Choroid plexus epithelial cell (primary cell): ENCODE measurements at places on chromosomes 11 and 22.

- peak; percentile 71 for DNase-seq
These were observed at the start of gene HSPA8 for GRCh38 chr11:123061403-123062157. Gene HSPA8, minus strand, starts transcription at chr11:123062136. Its CDS starts 812 bp downstream, at chr11:123061324.

DNA sequence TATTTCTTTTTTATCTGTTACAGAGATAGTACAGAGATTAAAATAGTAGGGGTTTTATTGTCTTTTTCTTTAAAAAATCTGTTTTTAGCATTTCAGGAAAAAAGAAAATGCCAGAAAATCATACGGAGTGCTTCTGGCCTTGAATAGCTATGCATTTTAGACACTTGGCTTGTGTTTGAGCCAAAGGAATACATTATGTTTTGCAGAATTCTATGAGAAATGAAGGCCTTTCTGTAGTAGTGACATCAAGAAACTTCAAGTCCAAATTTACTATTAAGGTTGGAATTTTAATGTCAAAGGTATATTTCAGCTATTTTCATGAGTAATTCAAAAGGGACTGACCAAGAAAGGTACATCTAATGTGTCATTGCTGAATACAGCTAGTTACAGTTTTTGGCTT, 56.3 kb upstream of the DDI1 start:
- DNase-seq: no peak

- DNase-seq: no peak
These were observed 80.4 kb downstream of the SERGEF start for GRCh38 chr11:17932472-17932871.

DNA sequence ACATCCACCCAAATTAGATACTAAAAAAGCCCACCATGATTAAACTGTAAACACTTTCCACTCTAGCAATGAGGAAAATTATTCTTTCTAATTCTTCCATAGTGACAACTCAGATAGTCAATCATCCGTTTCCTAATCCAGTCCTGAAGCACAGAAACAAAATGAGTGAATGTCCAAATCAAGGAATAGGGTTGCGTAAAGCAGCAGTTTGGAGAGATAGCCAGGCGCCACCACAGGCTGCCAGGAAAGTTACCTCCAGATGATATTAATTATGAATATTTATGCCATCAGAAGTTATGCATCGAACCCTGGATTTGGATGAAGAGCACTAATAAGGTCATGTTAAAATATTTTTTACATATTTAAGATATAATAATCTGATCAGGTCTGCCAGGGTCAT, 63.2 kb downstream of the ETS1 start:
- DNase-seq: no peak

GRCh38 chr22:35743326-35743860, 25.7 kb downstream of the APOL5 start:
- DNase-seq: peak; percentile 41

DNA sequence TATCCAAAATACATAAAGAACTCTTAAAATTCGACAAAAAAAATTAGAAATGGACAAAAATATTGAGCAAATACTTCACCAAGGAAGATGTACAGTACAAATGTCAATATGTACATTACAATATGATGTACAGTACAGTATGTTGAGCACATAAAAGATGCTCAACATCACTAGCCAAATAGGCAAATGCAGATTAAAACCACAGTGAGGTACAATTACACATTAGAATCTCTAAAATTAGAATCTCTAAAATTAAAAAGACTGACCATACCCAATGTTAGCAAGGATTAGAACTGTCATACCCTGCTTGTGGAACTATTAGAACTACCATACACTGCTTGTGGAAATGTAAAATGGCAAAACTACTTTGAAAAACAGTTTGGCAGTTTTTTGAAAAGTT, 78.7 kb upstream of the TSPAN18 start:
- DNase-seq: no peak

GRCh38 chr11:73176874-73177155, 34.7 kb upstream of the FCHSD2 start:
- DNase-seq: no peak

- DNase-seq: no peak
These were observed 147.0 kb downstream of the CRYBB2 start for GRCh38 chr22:25366408-25366807.

DNA sequence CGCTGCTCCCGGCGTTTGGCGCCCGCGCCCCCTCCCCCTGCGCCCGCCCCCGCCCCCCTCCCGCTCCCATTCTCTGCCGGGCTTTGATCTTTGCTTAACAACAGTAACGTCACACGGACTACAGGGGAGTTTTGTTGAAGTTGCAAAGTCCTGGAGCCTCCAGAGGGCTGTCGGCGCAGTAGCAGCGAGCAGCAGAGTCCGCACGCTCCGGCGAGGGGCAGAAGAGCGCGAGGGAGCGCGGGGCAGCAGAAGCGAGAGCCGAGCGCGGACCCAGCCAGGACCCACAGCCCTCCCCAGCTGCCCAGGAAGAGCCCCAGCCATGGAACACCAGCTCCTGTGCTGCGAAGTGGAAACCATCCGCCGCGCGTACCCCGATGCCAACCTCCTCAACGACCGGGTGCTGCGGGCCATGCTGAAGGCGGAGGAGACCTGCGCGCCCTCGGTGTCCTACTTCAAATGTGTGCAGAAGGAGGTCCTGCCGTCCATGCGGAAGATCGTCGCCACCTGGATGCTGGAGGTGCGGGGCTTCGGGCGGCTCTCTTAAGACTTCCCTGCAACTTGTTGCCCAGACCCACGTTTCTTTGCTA, at the start of gene CCND1:
Gene CCND1 (plus strand): TSS at position 162 of the 587 bp plus-strand sequence. CDS start 158 bp downstream, at position 320.
- peak; percentile 96 for DNase-seq

DNA sequence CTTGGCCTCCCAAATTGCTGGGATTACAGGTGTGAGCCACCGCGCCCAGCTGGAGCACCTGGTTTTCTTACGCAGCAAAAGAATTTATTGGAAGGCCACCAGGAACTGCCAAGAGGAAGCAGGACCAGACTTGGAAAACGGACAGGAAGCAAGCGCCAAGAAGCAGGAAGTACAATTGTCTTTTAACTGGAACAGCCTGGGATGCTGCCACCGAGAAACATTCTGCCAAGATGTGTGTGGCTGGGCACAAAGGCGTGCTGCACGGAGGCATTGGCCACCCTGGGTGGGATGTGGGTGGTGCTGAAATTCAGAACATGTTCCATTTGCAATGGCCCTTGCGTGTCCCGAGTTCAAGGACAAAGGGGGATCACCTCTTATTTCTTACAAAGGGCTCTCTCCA, 15.4 kb downstream of the SLC3A2 start:
- DNase-seq: no peak

DNA sequence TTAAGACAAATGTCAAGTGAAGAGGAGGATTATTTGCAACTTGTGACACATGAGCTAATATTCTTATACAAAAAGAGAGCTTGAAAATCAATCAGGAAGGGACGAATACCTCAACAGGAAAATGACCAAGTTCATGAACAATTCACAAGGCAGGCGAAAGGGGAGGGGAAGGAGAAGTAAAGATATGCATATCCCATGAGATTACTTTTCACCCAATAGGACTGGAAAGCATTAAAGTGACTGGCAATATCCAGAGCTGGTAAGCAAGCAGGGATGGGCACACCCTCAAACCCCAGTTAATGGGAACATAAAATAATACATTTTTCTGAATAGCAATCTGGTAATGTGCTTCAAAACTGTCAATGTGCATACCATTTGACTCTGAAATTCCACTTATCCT, 129.5 kb downstream of the SLC1A2 start:
- peak; percentile 54 for DNase-seq

DNA sequence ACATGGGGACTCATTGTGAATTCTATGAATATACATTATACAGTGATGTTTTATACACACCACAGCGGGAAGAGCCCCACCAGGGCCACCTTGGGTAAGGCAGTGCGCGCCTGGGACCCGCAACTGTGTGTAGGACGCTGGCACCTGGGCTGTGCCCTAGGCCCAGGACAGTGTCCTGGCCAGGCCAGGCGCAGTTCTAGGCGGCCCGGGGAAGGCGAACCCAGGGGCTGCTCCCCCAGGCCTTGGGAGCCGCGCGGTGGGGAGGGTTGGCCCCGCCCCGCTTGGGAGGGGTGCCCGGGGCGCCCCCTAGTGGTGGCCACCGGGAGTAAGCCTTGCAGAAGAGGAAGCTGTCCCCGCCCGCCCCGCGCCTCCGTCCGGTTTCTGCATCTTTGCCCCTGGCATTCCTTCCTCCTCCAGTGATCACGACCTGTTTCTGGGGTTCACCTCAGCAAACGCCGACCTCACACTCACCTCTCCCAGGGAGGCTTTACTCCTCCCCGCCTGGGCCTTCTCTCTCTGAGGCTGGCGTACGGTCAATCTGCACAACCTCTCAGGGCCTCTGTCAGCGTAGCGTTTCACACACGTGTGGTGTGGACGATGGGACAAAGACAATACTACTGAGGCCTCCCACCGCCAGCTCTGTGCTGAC, 9.5 kb upstream of the EHD1 start:
- peak; percentile 64 for DNase-seq

GRCh38 chr22:37190262-37190780, 2.3 kb upstream of the C1QTNF6 start:
- DNase-seq: no peak

GRCh38 chr22:20583471-20583922, 76.1 kb downstream of the MED15 start:
- no peak for DNase-seq

GRCh38 chr11:80365076-80365725, 924.4 kb upstream of the TENM4 start:
- peak; percentile 5 for DNase-seq

GRCh38 chr11:765025-765801, 12.1 kb downstream of the GATD1 start:
- peak; percentile 43 for DNase-seq

- no peak for DNase-seq
These were observed 38.5 kb upstream of the COMT start for GRCh38 chr22:19903031-19903430.

DNA sequence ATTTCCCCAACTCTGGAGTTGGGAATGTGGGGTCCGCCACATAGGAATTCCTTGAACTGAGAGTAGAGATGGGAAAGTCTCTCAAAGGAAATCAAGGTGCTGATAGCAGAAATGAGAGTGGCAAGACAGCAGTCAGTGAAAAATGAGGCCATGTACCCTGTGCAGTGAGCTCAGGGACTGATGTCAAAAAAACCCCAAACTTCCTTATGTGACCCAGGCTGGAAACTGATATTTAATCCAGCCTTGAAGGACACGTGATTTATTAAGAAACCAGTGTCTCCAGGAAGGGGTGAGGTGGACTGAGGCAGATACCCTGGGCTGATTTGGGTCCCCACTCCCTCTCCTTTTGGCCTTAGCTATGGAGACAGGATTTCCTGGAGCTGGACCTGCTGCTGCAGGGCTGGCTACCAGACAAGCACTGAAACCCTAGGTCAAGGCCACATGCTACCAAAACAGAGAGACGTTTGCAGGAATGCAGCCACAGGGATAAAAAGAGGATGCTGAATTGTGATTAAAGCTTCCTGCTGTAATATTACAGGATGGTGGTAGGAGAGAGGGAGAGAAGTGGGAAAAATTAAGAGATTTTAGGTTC, 25.3 kb upstream of the FCHSD2 start:
- DNase-seq: no peak

- no peak for DNase-seq
These were observed 39.6 kb downstream of the GALNT18 start for GRCh38 chr11:11582011-11582701.

- DNase-seq: no peak
These were observed 20.3 kb downstream of the BBOX1 start for GRCh38 chr11:27060816-27061460.

DNA sequence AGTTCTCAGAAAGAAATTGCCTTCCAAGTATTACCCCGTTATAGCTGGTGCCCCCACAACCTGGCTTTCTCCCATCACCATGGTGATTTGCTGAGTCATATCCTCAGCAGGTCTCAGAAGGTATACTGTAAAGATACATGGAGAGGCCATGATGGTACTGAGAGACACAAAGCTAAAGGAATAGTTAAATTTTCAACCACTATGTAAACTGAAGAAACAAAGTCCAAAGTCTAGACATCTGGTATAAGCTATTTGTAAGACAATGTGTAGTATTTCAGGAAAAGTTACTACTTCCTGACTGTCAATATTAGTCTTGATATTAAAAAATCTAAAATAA, 377.1 kb downstream of the DCDC1 start:
- peak; percentile 3 for DNase-seq

DNA sequence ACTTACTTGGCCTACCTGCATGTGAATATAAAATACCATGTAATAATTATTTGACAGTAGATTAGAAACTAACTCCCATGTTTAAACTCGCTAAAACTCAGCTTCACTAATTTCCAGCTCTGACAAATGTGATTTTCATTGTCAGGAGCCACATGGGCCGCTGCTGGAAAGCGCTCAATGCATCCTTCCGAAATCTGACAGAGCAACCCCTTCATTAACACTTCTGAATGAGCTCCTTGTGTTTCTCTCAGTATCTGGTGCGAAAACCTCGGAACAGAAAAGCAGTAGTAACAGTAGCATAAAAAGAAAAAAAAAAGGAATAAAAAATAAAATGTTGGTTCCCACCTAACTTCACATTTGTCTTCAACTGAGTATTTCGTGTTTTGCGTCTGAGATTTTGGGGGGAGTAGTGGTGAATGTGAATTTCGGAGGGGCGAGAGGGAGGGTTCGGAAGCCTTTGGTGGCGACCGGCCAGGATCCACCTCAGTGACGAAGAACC, 710 bp downstream of the MTCH2 start:
- no peak for DNase-seq

DNA sequence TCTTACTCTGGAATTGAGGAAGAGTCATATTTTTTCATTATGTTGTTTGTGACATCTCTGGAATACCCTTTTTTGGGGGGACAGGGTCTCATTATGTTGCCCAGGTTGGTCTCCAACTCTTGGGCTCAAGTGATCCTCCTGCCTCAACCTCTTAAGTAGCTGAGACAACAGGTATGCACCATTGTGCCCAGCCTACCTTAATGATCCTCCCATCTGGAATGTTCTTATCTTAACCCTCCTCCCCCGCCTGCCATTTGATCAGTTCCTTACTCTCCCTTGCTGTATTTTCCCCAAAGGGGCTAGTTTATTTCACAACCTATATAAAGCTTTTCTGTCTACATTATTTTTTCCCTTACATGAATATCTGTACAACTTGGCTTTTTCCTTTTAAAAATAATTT, 594.7 kb downstream of the METTL15 start:
- DNase-seq: no peak

- DNase-seq: no peak
These were observed 137.9 kb downstream of the DCDC1 start for GRCh38 chr11:31231601-31232000.

DNA sequence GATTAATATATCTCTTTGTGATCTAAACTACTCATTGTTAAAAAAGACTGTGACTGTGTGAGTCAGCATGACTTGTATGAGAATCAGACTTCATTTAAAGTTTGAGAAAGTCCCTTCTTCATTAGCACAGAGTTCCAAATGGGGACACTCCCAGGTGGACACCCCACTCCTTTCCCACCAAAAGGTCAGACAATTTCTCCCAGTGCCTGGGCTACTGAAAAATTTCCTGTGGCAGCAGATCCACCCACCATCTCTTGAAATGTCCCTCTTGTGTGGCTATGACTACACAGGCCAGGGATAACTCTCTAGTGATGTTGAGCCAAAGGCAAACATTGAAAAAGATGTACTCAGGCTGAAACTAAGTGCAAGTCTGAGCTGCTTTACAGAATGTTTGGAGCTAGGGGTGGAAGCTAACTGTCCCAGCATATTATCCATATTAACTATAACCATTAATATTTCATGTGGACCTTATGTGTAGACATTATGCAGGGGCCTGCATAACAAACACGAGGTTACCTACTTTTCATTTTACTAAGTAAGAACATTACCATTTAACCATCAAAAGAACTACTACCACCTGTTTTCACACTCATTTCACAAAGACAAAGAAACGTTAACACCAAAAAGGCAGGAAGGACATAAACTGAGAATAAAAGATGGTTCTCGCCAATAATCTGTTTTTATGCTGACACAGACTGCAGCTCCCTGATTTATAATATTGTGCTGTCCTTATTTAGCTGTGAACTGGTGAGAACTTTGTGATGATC, 44.8 kb downstream of the MMP20 start:
- no peak for DNase-seq
